GM03348 (cell line): ENCODE measurements at places on chromosomes 6 and 20.

DNA sequence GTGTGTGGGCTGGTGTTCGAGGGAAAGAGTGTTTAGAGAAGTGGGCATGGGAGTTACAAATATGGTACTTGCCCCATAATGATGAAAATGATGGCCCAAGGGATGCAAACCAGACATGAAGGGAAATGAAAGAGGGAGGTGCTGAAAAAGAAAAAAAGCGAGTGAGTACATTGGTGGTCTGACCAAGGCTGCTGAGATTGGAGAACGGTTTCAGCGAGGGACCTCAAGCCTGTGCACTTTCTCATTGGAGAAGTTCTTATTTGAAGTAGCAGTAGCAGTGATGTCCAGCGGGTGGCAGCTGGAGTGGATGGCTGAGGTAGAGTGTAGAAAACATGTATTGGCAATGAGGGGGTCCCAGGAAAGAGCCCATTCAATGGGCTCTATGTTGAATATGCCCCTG is 54.8 kb downstream of the TNFAIP3 start:
- DNase-seq = no peak

DNA sequence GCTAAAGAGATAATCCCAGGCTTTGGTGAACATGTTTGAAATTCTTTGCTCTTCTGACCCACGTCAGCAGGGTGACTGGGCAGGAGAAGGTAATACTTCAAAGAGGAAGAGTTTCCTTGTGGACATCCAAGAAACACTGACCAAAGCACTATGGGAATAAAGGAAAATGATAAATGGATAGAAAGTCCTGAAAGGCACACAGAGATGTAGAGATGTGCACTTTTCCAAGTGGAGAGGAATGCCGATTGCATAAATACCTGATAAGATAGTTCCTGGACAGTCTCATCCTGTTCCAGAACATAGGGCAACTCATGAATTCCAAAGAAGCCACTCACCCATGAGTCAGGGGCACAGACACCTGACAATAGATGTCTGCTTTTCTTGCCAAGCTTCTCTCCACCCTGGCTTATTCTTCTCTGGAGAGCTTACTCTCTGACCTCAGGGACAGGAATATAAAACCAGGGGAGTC is 191.3 kb upstream of the FOXA2 start:
- no peak for DNase-seq

- DNase-seq = no peak
These were observed 28.5 kb upstream of the DST start for GRCh38 chr6:56671160-56671559.

GRCh38 chr6:157316871-157317814 is 6.2 kb downstream of the TMEM242 start:
- DNase-seq = peak; percentile 87

GRCh38 chr6:38080360-38080759 is 260.8 kb downstream of the ZFAND3 start:
- no peak for DNase-seq

DNA sequence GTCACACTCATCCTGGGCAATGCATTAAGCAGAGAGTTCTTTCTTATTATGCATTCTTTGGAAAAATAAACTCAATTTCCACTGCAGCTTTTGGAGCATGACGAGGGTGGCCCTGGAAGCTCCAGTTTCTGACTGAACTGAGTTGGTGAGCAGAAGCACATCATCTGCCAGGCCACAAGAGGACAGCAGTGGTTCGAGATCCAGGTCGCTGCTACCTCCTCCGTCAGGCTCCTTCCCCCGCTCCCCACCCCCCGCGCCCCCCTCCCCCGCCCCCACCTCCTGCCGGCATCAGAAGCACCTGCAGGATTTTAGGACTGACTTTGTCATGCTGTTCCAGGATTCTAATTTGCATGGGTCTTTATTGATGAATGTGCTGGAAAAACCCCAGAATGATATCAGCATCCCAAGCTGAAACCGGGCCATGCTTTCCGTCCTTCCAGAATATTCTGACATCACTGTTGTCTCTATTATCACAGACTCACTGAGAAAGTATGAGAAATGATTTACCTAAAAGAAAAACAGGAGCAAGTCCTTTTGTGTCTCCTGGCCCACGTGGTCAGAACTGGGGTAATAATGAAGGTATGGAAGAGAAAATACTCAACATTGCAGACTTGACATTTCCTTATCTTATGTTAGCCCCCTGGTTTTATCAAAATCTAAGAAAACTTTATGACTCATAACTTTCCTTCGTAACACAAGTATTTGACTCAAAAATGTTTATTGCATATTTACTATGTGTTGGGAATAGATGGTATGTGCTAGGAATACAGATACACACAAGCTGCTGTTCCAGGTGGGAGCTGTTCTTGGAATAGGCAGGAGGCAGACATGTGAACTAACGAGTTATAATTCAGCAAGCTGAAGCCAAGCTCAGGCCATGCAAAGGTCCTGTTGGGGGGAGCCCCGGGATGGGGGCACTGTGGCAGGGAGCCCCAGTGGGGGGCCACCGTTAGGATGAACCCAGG is 220.2 kb upstream of the EXOC2 start:
- DNase-seq = peak; percentile 71

GRCh38 chr6:48782225-48782624 is 671.2 kb upstream of the PTCHD4 start:
- DNase-seq = no peak

GRCh38 chr6:7138046-7138531 is 30.3 kb downstream of the RREB1 start:
- DNase-seq = peak; percentile 32

GRCh38 chr6:15213838-15214400 is 31.9 kb upstream of the JARID2 start:
- no peak for DNase-seq

- no peak for DNase-seq
These were observed 86.6 kb upstream of the TPD52L1 start for GRCh38 chr6:125066964-125067363.

- peak; percentile 17 for DNase-seq
These were observed 23.3 kb downstream of the NOX3 start for GRCh38 chr6:155432293-155432692.

- no peak for DNase-seq
These were observed 35.8 kb upstream of the YWHAB start for GRCh38 chr20:44849703-44850102.

- no peak for DNase-seq
These were observed 427.1 kb upstream of the NOX3 start for GRCh38 chr6:155882527-155883333.

GRCh38 chr6:131488780-131489179 is 84.2 kb upstream of the ARG1 start:
- no peak for DNase-seq

GRCh38 chr6:46050845-46051405 is 35.3 kb upstream of the CLIC5 start:
- no peak for DNase-seq

GRCh38 chr6:158498362-158498761 is 61.5 kb upstream of the TMEM181 start:
- no peak for DNase-seq

GRCh38 chr6:72626126-72626525 is 4.3 kb downstream of the KCNQ5 start:
- no peak for DNase-seq

DNA sequence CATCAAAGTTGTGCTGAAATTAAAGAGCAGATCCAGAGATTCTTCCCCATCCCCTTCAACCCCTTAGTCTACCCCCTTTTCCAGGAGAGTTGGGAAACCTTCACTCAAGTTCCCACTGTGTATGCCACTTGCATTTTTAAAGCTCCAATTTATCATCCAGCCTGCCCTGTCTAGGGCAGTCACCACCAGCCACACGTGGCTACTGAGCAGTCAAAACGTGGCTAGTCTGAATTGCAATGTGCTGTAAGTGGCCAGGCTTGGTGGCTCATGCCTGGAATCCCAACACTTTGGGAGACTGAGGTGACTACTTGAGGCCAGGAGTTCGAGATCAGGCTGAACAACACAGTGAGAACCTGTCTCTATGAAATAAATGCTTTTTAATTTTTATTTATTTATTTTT is 34.9 kb downstream of the ERGIC3 start:
- DNase-seq = no peak

GRCh38 chr6:40957616-40958492 is 81.2 kb downstream of the UNC5CL start:
- DNase-seq = peak; percentile 76

DNA sequence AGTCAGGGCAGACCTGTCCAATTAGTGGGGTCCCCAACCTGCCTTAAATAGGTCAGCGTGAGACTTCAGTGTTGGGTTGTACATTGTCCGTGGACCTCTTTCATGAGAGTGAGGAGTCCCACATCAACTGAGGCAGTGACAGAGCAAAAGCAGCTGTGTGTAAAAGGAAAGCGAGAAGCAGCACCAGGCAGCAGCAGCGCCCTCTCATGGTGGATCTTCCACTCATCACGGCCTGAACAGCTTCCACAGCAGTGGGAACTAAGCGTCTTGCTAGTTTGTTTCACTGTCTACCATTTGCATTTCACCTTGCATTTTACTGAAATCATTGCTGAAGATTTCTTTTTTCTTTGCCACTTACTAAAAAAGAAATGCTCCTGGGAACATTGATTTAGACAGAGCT is 333.8 kb downstream of the PKHD1 start:
- DNase-seq = no peak

GRCh38 chr20:17023036-17023435 is 203.8 kb upstream of the PCSK2 start:
- no peak for DNase-seq

DNA sequence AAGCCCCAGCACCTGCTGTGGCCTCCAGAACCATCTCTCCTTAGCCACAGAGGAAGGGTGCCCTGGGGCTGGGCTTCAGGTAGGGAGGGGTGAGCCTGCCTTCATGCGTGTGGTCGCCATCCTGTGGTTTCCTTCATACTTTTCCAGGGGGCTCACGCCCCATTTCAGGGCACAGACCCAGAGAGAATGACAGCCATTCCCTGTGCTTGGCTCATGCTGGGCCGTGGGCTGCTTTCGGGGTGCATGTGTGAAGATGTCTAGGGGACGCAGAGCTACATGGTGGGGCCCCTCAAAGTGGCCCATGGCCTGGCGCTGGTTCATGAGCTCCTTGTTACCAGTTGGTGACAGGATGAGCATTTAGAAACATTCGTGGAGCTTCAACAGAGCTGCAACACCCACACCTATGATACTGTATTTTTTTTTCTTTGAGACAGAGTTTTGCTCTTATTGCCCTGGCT is 190.3 kb upstream of the SLC24A3 start:
- DNase-seq = no peak

DNA sequence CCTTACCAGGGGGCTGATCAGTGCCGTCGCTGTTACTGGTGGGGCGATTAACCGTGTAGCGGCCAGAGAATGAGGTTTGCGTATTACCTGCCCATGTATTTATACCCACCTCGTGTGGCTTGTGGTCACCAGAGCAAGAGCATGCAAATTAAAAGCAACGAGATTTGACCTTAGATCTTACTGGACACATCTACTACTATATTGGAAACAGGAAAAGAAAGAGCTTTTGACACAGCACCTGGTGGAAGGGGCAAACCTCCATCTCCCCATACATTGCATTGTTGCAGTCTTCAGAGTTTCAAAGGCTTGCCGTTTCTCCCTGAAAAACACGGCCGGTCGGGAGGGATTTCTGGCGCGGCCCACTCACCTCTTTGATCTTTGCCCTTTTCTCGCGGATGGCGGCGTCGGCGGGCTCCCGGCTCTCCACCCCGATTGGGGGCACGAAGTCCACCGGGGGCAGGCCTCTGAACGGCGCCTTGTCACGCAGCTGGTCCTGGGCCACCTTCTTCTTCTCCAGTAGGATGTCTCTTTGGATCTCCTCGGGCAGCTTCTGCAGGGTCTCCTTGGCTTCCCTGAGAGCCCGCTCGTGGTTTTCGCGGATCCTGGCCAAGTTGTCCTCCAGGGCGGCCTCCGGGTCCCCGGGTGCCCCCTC is 1.3 kb downstream of the MAN1A1 start:
- peak; percentile 44 for DNase-seq

DNA sequence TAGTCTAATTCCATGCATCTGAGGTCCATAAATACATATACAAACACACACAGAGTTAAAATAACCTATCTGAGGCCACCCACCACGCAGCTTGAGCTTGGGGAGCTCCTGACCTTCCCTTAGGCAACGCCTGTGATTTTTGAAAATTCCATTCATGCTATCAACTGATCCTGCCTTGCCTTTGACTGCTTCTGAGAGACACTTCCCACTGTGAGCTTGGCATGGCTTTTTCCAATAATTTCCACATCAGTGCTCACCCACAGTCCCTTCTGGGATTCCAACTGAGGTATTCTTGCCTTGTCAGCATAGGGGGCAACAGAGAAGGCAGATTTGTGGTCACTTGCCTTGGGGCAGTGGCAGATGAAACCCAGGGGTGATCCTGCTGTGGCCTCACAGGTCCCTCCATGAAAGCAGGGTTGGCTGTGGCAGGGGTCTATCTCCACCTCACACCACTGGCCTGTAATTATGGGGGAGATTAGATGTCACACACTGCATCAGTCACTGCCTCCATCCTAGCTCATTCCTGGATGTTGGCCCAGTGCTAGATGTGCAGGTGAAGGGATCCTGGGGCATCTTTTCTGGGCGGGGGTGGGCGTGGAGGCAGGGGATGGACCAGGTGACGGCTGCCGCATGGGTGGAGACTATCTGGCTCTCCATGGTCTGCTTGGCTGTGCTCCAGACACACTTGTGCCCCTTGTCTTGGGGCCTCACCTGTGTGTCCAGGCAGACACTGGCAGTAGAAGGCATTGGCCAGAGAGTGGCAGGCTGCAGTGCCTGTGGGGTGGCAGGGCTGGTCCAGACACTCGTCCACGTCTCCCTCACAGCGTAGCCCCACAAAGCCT is 11.2 kb upstream of the GPSM3 start:
- DNase-seq = no peak

DNA sequence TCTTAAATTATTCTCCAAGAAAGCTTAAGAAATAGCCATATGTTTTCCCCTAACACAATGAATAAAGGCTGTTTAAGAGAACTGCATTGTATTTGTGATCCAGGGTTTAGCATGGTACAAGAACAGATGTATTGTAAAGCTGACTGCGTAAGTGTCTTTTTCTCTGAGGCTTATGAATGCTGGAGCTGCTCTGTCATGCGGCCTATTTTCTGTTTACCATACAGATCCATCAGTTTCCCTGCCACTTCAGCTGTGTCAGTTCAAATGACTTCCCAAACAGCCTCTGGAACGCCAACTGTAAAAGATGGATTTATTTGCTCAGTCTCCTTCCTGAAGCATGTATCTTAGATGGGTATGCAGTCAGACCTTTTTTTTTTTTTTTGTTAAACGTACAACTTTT is 419.3 kb upstream of the HS3ST5 start:
- DNase-seq = no peak

DNA sequence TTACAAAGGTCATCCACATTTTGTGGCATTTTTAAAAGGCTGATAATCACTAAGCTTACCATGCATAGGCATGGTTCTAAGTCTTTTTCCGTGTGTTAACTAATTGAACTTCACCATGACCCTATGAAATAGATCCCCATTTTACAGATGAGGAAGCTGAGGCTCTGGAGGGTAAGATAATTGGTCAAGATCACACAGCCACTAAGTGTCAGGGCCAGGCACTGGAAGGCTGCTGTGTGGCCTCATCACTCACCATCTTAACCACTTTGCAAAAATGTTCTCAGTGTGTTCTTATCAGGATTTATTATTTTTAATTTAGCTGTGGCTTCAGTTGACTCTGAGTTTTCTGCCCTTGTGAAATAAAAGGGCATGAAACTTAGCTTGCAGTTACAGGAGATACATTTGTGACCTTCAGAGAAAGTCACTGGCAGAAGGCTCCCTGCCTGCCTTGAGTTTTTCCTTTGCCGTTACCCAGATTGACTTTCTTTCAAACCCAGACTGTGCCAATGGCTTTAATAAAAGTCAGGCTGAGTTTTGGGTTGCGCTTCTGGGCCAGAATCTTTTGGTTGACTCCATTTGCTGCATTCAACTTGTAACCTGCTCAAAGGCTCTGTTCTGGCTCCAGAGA is 82.0 kb downstream of the EZR start:
- no peak for DNase-seq
